ENCODE measurements at places on chromosomes 7 and 10. TPM values are rescaled to one million over a fixed set of nuclear protein-coding genes. Genes with fewer than 3 reads are reported as not detected.
A peak's percentile ranks its signal among the peaks of the same experiment; 100 is the strongest.

DENND2A gene
- 47.7 TPM for polyA plus RNA-seq

MBL2 gene
- not detected for polyA plus RNA-seq

DNA sequence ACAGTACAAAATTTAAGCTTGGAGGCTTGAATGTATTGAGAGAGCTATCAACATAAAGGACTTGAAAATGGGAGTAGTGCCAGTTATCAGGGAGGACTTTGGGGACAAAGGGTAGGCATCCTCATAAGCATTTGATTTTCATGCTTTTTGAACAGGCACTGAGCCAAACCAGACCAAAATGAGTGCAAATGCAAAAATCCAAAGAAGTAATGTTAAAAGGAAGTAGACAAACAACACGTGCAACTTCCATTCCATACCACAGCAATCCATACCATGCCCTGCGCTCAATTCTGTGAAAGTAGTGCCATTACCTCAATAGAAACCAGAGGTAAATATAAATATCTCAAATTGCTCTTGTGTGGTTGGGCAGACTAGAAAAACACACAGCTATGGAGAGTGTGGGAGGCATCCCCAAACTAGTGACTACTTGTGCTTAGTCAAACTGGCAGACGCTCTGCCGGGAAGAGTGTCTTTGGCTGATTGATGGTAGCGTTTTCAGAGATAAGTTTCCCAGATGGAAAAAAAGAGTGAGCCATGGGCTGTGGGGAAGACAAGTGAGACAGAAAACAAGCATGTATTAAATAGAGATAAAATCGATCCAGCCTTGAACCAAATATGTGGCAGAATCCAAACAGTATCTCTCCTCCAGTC, 161.5 kb downstream of the CREB5 start:
- no peak for DNase-seq

- peak; percentile 86 for DNase-seq
Measured at GRCh38 chr7:94295850-94296249, 98.8 kb upstream of the COL1A2 start.

TACR2 gene
- polyA plus RNA-seq = 0.42 TPM

DNA sequence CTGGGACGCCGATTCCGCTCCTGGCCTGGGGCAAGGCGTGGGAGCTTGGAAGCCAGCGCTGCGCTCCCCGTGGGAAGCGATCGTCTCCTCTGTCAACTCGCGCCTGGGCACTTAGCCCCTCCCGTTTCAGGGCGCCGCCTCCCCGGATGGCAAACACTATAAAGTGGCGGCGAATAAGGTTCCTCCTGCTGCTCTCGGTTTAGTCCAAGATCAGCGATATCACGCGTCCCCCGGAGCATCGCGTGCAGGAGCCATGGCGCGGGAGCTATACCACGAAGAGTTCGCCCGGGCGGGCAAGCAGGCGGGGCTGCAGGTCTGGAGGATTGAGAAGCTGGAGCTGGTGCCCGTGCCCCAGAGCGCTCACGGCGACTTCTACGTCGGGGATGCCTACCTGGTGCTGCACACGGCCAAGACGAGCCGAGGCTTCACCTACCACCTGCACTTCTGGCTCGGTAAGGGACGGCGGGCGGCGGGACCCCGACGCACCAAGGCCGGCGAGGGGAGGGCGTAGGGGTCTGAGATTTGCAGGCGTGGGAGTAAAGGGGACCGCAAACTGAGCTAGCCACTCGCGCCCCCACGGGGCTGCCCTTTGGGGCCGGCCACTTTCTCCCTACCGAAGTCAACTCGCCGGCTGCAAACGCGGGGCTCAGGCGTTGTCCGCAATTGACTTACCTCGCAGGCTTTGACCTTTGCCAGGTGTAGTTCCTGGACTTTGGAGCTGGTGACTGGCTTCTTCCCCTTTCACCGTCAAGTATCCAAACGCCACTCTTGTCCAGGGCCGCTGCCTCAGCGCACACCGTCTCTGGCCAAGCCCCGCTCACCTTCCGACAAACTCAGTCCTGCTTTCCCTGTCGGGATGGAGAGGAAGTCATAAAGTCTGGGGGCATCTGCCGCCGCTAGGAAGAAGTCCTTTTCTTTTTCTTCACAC, at the start of gene SCIN:
Gene SCIN, plus strand, starts transcription at position 187 of the 928 bp plus-strand sequence. Its CDS starts 67 bp downstream, at position 254.
- DNase-seq = peak; percentile 15

GRCh38 chr7:117997862-117998825, 124.9 kb upstream of the CTTNBP2 start:
- no peak for DNase-seq

DNA sequence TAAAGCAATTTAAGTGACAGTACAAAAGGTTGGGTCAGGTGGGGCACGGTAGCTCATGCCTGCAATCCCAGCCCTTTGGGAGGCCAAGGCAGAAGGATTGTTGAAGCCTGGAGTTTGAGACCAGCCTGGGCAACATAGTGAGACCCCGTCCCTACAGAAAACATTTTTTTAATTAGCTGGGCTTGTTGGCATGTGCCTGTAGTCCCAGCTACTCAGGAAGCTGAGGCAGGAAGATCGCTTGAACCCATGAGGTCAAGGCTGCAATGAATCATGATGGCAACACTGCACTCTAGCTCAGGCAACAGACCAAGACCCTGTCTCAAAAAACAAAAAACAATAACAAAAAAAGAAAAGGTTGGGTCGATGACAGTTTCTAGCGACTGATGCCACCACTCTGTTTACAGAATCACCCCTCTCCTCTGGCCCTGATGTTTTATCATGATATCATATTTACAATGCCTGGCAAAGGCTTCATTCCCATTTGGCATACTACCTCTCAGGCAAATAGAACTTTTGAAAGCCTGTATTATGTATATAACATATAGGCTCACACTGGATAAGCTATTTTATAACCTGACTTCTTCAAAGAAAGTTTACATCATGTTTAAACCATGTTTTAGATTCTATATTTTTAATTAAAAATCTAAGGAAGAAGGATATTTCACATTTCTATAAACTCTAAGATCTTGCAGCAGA, 558 bp upstream of the ABCC2 start:
- DNase-seq = no peak

DNA sequence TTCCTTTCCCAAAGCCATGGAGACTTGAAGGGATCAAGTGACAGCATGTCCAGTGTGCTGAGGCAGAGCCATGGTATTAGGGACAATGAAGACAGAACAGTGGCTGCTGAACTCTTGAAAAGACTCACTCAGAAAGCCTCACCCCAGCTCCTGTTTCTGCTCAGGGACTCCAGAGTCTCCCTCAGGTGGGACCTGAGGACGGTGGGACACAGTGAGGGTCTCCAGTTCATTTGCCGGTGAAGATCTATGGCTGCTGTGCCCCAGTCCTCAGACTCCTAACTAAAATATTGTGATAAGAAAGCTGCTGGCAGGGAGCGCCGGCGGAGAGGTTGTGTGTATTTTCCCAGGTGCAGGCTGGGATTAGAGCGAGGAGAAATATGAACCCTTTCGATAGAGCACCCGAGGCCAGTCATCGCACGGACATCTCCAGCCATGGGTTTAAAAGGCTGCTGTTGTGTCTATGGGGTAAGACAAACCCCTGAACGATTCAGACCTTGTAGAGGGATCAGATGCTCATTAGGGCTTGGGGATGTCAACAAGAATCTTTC, 57.2 kb downstream of the C7orf25 start:
- no peak for DNase-seq

DNA sequence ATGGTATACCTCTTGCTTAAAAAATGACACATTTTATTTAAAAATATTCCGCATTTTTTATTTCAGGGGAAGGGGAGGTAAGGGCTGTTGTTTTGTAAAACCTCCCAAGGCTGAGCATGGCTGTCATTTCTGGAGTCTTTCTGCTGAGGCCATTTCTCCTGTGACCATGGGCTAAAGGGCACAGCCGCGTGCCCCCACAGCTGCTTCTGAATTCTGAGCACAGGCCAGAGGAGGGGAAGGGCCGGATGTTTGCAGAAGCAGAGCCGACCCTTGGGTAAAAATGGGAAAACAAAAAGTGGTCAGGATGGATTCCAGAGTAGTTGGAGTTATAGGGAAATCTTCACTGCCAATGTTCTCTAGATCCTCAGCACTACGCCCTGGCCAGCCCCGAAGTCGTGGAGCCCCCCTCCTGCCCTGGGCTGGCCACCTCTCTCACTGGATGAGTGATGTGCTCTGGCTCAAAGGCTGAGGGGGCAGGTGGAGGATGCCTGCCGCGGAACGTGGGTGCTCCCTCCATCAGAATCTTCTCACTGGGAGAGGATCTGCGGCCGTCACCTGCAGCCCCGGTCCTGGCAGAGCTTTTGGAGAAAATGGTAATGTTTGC, 131.3 kb upstream of the ZEB1 start:
- DNase-seq = no peak

DNA sequence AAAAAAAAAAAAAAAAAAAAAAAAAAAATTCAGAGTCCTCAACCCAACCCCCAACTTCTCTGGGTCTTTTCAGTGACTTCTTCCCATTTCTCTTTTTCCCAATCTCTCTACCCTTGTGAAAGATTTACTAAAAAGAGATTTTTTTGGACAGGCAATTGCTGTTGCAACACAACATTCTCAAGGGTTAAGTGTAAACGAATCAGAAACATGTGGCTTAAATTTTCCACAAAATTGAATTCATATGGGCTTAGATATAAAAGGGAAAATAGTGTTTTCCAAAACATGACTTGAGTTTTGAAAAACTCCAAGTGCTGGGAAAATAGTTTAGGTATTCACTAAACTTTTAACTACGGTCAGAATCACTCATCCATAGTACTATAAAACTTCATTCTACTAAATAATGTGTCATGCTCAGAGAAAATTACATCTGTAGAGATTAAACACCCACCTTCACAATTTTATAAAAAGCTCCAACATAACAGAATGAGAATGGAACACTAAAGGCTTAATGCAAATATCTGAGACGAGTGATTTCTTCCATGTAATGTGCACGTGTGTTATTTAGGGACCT, 643.1 kb downstream of the PARD3 start:
- DNase-seq = peak; percentile 90

DNA sequence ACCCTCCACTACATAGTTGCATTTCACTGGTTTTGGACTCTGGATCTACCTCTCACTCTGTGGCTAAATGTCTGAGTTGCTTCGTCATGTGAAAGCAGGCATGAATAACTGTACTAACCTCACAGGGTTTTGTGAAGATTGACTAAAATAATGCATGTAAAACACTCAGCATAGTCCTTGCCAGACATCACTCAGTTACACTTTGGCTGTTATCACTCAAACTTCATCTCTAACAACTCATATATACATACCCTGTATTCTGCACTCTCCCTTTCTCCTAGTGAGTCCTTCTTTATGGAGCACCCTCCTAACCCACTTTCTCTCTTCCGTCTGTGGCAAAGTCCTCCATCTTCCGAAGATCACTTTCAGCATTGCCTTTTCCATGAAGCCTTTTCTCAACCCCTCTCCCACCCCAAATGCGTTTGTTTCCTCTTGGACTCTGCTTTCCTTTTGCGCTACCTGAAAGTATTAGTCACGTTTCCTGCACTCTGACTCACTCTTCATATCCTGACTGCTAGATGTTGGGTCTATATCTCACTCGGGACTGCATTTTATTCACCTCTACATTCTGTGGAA, 72.6 kb downstream of the OSBPL3 start:
- no peak for DNase-seq

DNA sequence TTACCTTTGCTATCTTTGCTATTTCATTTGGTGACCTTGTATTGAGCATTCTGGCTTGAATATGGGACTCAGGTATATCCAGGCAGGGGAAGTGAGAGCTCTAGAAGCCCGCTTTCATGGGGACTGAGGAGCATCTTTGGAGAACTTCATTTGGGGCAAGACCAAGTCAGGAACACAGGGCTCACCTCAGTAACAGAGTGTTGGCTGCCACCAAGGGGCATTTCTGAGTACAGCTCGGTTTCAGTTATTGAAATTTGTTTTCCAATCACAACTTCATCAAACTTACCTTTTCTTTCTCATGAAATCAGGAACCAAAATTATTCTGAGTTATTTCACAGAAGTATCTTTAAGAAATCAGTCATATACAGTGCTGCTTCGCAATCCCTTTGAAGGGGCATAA, 337.2 kb downstream of the C7orf25 start:
- no peak for DNase-seq

PAX4 gene
- polyA plus RNA-seq = not detected

GRCh38 chr7:115379321-115379720, 457.4 kb downstream of the MDFIC start:
- DNase-seq = no peak

DNA sequence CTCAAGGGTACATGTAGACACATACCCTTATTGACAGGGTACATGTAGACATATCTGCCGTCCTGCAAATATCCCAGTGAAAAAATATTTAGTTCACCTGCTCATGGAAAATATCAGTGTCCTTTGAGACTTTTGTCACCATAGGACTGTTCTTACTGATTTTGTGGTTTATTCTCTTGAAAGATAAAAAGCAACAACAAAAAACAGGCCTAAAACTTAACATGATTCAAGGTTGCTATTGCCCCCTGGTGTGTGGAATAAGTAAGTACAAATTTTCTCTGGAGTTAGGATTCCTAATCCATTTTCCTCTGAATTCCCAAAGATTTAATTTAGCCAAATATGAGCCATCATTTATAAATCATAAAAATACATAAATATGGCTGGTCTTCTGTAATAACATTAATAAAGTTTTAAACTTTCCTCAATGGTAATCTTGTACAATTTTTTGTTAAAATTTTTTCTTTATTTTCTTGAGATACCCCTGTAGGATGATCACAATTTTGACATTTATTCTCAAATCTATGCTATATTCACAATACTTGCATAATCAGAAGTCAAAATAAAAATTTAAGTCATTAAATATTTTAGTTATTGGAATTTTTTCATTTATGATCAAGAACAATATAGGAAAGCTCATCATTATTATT, 741.4 kb upstream of the POT1 start:
- DNase-seq = peak; percentile 27

LIPK gene
- not detected for polyA plus RNA-seq

ACBD7 gene
- 0.95 TPM for polyA plus RNA-seq

- DNase-seq = no peak
Measured at GRCh38 chr7:196283-196682, 3.9 kb downstream of the FAM20C start.

DNA sequence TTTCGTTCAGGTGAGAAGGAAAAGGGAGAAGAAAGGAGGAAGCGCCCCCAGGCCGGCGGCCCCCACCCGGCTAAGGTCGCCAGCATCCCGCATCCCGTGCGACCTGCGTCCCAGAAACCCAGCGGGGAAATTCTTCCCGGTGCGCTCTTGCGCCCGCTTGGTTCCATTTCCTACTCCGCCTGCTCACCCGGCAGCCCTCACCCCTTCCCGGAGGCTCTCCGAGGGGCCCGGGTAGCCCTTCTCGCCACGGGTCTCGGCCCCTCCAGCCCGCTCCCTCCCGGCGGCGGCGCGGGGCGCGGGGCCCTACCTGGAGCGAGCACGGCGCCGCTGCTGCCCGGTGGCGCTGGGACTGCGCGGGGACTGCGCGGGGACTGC, at the start of gene PRKCQ:
Gene PRKCQ, minus strand, starts transcription at position 373 of the 375 bp plus-strand sequence. CDS start 65,141 bp downstream, outside the sequence.
- DNase-seq = peak; percentile 19

GRCh38 chr7:141700848-141701371, 1.1 kb downstream of the DENND11 start:
- DNase-seq = peak; percentile 15
